Activated CD4-positive, alpha-beta T cell treated with anti-CD3 and anti-CD28 coated beads for 4 hours (primary cell): ENCODE measurements at places on chromosomes 3 and 15.

GRCh38 chr15:67878712-67879206 is 38.9 kb upstream of the RNU6-1 start:
- no peak for DNase-seq

DNA sequence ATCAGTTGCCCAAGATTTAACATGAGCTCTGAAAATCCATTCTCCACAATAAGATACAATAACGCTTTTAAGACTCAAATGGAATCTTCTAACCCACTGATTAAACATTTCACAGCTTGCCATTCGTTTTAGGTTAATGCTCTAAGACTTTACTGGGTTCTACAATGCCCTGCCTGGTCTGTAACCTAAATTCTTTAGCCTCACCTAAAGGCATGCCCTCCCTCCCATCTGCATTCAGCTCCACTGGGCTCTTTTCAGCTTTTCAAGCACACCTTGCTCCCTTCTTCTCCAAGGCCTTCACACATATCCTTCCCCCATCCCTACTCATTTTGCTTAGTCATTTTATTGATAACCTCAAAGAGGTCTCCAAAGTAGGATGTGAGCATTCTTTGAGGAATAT is 290.9 kb downstream of the LSAMP start:
- no peak for DNase-seq

GRCh38 chr15:100836501-100836900 is 43.1 kb upstream of the ALDH1A3 start:
- DNase-seq = no peak

DNA sequence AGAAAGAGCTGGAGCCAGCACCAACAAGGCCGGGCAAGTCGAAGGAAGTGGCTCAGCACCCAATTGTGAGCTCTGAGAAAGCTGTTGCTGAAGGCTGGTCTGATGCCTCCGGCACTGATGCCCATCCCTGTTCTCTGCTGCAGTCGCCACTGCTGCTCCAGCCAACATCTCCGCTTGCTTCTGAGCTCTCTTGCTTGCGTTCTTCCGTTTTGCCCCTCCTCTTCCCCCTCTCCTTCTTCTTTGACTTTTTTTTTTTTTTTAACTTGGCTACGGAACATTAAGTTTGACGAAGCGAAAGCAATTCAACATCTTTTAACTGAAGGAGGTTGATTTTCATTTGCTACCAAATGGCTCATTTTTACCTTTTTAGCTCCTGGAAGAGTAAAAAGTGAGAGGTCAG is 442.9 kb downstream of the MCTP2 start:
- DNase-seq = no peak

DNA sequence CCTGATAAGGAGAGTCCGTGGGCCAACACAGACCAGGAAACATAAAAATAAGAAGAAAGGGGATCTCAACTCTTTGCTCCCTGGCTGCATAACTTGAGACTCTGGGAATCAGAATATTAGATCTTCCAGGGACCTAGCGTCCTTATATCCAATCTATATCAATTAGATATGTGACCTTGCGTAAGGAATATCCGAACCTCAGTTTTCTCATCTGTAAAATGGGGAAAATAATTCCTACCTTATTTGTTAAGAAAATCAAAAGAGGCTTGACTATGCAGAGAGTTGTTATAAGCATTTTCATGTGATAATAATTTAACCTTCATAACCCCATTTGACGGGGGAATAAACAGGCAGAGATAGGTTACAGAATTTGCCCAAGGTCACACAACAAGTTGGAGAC is 7.1 kb upstream of the LIPC start:
- no peak for DNase-seq

DNA sequence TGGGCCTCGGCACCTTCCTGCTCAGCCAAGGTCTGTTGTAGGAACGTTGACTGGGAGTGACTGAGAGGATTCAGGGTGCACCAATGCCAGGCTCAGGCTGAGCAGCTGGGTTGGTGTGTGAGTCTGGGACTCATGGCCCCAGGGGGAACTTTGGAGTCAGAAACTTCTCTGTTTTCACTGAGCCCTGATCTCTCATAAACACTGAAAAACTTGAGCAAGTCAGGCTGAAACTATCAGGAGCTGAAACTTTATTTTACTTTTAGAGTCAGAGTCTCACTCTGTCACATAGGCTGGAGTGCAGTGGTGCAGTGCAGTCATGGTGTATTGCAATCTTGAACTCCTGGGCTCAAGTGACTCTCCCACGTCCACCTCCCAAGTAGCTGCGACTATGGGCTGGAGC is 3.0 kb downstream of the TRAK1 start:
- no peak for DNase-seq

DNA sequence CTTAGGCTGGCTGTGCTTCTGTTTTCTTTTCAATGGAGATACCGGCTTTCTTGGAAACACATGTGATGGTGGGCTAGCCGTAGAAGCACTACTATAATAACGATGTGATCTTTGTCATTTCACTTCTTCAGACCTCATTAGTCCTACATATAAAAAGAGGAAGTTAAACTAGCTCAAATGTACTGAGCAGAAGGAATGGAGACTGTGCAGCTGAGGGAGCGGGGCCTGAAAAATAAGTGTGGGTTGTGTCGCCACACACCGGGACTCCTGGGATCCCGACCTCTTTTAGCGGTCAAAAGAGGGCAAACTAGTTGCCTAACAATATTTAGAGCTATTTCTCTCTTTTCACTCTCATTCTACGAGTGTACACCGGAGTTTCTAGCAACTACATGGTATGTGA is 1.0 kb upstream of the RNF7 start:
- DNase-seq = no peak

GRCh38 chr15:33722005-33722672 is 246.2 kb upstream of the CHRM5 start:
- no peak for DNase-seq

DNA sequence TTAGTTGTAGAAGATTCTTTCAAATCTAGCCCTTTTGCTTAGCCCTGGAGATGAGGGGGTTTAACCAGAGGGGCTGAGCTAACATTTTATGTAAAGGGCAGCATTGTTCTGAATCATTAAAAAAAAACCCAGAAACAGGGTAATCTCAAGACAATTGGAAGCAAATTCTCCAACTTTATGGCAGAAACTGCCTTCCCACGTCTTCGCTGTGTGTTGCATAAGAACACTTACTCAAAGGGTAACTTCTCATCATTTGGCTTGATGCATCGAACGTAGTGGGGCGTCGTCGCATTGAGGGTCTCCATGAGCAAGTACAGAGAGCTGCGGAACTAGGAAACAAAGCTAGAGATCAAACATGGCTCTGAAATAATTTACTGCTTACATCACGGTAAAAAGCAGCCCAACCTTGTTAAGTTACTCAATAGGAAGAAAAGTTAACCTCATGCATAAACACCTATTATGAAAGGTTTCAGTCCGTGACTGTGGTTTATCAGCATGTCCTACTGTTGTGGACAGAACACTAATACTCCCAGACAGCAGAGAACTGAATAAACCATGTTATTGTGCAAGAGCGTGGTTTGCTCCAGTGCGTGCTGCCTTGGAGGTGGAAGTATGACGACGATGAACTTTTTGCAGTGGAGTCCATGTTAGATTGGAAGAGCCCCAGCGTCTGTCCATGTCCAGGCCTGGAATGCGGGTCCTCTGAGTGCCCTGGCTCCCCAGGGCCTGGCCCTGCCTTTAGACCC is 48.7 kb downstream of the MYO5C start:
- no peak for DNase-seq

DNA sequence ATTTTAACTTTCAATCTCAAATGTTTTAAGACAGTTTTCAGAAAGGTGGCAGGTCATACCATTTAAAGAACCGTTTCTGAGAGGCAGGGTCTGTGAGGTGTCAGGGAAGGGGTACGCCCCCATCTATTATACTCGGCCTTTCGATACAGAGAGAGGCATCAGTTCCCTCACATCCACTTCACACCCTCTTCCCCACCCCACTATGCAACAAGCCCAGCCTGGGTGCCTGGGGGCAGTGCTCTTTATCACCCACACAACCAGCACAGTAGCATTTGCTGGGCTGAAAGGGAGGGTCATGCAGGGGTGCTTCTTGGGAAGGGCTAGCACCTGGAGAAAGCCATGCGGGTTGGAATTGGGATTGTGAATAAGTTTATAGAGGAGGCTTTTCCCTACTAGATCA is 56.0 kb upstream of the KCNMB2 start:
- no peak for DNase-seq

DNA sequence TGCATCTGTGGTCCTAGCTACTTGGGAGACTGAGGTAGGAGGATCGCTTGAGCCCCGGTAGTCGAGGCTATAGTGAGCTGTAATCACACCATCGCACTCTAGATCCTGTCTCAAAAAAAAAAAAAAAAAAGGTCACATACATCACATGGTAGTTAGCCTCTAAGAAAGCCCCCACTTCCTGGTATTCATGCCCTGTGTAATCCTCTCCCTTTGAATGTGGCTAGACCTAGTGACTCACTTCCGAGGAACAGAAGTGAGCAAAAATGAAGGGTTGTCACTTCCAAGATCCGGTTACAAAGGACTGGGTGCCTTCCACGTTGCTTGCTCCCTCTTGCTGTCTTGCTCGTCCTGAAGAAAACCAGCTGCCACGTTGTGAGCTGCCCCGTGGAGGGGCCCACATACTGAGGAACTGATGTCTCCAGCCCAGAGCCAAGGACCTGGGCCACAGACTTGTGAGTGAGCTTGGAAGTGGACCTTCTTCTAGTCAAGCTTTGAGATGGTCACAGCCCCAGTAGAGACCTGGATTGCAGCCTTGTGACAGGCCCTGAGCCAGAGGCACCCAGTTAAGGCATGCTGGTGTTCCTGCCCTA is 12.6 kb upstream of the LCTL start:
- DNase-seq = no peak

DNA sequence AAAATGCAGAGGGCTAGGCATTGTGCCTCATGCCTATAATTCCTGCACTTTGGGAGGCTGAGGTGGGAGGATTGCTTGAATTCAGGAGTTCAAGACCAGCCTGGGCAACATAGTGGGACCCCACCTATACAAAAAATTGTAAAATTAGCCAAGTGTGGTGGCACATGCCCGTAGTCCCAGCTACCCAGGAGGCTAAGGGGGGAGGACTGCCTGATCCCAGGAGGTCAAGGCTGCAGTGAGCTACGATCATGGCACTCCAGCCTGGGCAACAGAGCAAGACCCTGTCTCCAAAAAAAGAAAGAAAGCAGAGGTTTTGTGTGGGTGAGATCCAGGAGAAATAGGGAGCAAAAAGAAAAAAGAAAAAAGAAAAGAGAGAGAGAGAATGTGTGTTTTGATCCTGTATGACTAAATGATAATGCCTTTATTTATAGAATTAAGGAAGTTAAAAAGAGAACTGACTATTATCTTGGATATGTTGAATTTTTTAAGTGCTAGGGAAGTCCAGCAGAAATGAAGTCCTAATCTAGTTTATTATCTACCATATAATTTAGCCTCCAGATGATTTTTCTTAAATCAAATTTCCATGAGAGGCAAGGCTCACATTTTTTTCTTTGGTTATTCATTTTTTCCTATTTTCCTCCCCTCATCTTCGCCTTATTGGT is 4.8 kb downstream of the TTBK2 start:
- no peak for DNase-seq

DNA sequence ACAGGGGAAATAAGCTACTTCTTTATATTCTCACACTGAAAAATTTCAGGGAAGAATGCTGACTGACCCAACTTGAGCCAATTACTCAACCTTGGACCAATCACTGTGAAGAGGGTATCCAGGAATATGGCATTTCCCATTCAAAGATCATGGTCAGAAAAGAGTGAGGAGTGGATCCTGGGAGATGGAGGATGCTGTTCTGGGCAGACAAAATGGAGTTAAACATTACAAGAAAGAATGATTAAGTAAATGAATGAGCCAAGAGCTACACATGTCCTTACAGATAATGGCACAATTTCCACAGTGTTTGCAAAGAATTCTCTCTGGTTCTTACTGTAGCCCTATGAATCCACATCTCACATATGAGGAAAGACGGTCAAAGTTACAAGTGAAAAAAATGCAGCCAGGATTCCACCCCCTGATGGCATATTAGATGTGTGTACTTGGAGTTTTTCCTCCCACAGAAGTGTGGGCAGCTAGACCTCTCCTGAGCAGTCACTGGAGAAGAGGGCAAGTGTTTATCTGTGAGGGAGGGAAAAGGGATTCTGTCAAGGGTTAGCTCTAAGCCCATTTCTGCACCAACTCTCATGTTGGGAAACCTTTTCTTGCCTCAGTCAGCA is 33.8 kb downstream of the AMOTL2 start:
- no peak for DNase-seq

DNA sequence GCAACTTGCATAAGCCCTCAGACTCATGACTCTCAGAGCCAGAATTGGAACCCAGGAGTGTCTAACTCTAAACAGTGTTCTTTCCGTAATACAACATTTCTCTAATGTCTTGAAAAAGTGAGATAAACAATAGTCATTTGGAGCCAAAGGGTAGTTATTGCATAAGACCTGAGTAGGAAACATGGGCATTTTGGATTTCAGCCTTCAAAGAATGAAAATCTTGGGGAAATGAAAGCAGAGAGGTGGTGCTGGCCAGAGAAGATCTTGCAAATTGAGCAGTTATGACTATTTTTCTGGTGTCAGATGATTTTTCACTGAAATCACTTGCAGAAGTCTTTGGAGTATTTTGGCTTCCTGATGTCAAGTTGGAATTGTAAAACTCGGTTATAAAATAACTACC is 379.4 kb downstream of the DIPK2A start:
- DNase-seq = no peak

GRCh38 chr3:37174532-37175126 is at the start of gene LRRFIP2:
Gene LRRFIP2 (minus strand): TSS chr3:37174582. CDS start chr3:37148983, 25,599 bp downstream.
- DNase-seq = peak; percentile 12

GRCh38 chr3:193884652-193885051 is 251.3 kb upstream of the HES1 start:
- no peak for DNase-seq

DNA sequence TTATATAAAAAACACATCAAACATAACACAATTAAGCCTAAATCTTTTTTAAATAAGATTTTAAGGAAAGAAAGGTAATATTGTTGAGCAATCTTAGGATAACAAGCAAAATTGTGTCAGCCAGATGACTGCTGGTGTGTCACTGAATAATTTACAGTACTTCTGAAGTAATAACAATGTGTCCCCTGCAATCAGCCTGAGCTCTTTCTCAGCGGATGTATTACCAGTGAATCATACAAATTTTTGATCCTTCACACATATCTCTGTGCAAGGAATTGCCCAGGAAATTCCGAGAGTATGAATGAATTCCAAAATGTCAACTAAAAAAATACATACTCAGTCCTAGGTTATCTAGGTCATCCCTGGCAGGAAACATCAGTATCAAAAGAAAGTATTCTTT is 76.6 kb upstream of the PTX3 start:
- no peak for DNase-seq

GRCh38 chr3:115709931-115710330 is 86.6 kb downstream of the GAP43 start:
- no peak for DNase-seq
